ENCODE measurements at places on chromosomes 6 and 20.

DNA sequence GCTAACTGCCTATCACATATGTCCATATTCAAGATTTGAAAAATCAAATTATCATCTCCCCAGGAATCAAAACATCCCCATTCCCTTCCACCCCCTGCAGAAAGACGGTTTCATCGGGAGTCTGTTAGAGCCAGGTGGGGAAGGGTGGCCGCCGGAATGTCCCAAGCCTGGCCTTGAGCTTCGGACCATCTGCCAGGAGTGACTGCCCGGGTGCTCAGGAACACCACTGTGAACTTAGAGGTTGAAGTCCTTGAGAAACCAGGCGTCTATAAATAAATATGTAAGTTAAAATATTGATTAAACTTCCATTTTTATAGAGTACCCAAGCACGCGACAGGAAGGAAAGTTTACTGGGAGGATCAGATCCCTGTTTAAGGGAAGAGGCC is 250.8 kb downstream of the DLL1 start:
- DNase-seq = no peak

DNA sequence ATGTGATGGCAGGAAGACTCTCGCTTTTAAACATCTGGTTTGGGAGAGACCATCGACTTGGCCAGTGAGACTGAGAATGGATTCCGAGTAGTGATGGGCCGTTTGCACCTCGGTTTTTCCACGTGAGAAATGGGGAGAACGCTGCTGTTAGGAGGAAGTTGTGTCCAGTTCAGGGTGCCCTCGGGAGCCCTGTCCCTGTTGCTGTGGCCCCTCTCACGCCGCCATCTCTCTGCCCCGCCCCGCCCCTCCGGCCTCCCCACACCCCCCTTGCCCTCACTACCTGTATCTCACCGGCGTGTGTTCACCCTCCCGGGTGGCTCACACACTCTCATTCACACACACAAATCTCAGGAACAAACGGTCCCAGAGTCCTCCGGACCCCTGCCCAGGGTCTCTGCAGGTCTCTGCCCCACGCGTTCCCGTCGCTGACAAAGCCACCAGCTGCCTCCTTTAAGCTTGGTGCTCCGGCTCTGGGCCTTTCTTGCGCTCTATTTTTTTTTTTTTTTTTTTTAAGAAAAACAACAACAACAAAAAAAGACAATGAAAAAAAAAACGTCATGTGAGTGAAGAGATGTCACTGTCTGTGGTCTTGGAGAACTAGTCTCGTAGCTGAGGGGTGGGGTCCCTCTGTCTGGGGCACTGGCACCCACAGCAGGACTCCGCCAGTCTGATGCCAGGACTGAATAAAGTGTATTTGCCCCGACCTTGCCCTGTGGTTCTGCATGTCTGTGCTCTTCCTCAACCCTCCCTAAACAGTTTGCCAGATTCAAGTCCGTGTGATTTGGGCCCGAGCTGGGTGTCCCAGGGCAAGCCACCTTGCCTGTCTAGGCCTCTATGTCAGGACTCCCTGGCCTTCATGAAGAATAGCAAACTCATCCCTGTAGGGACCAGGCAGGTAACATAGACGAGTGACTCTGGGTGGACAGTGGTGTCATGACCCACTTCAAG is 2.9 kb downstream of the SOX12 start:
- no peak for DNase-seq

GRCh38 chr6:81105998-81106397 is 646.5 kb downstream of the TENT5A start:
- no peak for DNase-seq

GRCh38 chr6:56595490-56596122 is 47.1 kb downstream of the DST start:
- peak; percentile 51 for DNase-seq

GRCh38 chr20:13492001-13492481 is 146.7 kb downstream of the TASP1 start:
- no peak for DNase-seq

DNA sequence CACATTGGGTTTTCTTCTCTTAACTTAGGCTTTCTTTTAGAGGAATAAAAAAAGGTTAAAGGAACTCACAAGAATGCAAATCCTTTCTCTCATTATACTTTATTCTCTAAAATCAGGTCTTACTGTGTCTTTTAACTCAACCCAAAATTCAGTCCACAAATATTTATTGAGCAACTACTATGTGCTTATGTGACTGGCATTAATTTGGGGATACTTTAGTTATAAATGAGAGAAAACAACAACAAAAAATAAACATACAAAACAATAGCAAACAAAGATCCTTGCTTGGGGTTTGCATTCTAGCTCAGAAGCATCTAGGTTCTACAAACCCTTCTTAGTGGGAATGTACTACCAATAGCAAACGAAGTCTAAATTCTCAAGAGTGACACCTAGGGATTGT is 266.2 kb downstream of the UTRN start:
- no peak for DNase-seq

GRCh38 chr20:48294196-48294595 is 508.9 kb upstream of the SULF2 start:
- no peak for DNase-seq

DNA sequence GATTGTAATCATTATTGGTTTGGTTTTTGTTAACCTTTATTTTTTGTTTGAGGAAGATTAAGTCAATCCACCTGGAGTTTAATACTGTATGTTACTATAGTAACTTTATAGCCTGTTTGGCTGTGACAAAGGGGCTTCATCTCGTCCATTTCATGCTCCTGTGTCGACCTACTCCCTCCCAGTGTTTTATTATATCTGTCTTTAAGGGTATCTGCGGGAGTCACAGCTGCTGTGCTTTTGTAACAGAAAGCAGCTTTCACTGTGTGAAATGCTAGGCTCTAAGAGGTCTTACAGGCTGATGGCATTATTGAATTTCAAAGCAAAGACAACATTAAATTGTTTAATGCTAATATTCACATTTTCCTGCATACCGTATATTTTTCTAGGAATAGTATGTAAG is 698.0 kb upstream of the POU3F2 start:
- no peak for DNase-seq

DNA sequence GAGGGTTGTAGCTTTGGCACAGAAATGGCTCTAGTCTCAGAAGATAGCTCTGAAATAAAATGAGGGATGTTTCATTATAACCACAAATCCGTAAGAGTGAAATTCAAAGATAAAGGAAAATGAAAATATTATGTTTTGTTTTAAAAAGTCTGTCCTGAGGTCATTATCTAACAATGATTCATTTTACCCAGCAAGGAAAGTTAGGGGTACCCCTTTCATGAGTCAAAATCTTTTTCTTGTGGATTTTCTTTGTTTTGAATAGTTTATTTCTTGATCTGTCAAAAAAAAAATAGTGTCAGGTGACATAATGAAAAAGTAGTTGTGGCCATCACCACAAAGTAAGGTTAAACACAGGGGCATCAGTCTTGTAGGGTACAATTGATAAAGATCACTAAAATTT is 59.7 kb upstream of the MYB start:
- no peak for DNase-seq

- no peak for DNase-seq
Observed at GRCh38 chr6:138526822-138527235, 27.5 kb upstream of the NHSL1 start.

GRCh38 chr6:10682355-10682988 is 11.9 kb downstream of the C6orf52 start:
- DNase-seq = no peak

DNA sequence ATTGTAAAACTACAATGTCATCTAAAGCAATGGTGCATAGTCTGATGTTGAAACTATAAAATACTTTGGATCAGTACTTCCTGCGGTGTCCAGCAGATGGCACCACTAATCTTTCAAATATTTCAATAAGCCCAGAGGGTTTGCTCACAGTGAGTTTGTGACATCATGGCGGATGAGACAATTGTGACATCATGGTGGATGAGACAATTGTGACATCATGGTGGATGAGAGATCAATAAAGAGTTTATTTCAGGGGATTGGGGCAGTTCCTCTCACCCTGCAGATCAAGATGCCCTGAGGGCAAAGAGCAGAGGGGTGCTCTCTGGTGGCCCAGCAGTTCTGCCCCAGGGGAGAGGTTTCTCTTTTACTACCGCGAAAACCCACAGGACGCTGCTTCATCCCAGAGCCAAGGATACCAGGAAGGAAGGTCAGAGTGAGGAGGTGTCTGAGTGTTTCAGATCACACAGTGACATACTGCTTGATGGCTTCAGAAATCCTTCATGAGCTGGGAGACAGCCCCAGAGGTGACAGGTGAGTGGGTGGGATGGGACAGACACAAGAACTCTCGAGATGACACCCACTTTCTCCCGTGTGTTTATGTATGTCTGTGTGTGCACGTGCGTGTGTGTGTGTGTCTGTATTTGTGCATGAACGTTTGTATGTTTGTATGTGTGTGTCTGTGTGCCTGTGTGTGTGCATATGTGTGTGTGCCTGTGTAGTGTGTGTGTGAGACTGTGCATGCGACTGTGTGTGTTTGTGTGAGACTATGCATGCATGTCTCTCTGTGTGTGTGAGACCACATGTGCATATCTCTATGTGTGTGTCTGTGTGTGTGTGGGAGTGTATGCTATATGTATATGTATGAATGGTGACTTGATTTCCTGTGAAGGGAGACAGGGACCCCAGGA is 7.3 kb upstream of the ULBP2 start:
- peak; percentile 58 for DNase-seq

- DNase-seq = no peak
Observed at GRCh38 chr6:46888031-46888430, 33.7 kb downstream of the ADGRF5 start.

- DNase-seq = no peak
Observed at GRCh38 chr20:42267793-42268384, 649.7 kb upstream of the CHD6 start.

- DNase-seq = no peak
Observed at GRCh38 chr6:379410-380181, 12.0 kb upstream of the IRF4 start.

DNA sequence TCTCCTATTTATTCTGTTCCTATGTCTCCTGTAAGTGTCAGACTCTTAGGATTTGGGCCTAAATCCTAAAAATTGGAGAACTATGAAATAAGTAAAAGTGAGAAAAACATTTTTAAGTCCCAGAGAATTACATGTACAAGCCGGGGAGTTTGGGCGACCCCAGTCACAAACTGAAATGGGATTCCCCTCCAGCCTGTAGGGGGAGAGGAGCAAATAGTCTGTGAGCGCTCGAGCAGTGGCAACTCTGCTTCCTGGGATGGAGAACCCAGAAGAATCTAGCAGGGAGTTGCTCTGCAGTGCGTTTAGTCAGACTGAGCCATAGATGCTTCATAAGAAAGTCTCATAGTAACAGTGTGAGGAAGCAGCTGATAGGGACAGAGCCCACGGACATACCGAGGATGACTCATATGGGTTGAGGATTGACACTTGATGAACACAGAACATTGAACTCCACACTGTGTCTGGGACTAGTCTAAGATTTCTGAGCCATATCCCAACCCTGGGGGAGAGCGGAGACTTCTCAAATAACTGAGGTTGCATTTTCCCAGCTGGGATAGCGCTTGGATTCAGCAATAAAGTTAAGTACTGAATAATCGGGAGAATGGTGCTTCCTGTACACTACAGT is 437.2 kb downstream of the BCKDHB start:
- DNase-seq = no peak

DNA sequence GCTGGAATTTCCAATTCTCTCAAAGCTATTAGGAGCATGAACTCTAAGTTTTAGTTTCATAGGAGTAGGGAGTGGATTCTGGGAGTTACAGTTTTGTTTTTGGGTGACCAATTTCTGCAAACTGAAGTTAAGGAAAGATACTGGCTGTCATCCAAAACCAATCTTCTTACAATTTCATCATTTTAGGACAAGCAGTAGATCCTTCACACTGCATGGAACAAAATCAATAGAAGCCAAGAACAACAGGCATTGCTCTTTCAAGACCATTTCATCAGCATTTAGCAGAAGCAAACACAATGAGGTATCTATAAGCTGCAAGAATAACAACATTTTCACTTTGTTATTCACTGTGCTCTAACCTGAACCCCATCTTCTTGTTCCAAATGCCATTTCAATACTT is 173.0 kb downstream of the GMDS start:
- DNase-seq = no peak

DNA sequence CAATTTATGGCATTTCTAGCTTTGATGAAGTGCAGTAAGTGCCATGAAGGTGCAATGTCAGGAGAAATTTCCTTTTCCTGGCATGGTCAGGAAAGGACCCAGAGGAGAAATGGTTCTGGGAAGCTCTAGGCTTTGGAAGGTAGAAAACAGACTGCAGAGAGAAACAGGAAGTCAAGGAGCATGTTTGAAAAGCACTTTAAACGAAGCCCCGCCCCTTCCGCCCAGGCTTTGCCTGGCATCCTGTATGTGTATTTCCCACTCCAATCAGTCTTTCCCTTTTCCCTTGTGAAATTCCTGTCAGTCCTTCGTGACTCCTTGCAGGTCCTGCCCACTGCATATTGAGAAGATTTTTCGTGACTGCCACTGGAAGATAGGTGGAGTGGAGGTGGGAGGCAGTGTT is 320.9 kb upstream of the SASH1 start:
- no peak for DNase-seq

- DNase-seq = no peak
Observed at GRCh38 chr6:163877877-163878639, 463.5 kb downstream of the QKI start.

DNA sequence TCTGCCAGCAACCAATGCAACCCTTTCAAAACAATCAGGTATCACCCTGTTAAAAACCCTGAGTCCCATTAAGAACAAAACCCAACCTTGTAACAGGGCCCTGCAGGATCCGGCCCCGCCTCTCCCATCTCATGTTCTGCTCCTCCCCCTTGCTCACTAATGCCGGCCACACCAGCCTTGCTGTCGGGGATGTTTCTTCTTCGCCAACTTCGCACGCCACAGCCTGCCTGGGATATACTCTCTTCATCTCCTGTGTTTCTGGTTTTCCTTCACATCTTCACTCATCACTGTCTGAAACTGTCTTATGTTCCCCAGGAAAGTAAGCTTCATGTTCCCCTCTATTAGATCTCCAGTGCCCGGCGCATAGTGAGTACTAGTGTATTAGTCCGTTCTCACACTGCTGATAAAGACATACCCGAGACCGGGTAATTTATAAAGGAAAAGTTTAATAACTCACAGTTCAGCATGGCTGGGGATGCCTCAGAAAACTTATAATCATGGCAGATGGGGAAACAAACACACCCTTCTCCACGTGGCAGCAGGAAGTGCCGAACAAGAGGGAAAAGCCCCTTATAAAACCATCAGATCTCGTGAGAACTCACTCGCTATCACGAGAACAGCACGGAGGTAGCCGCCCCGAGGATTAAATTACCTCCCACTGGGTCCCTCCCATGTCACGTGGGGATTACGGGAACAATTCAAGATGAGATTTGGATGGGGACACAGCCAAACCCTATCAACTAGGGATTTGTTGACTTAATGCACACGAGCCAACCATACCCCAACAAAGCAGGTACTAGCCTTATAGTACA is 5.1 kb downstream of the TP53RK start:
- DNase-seq = no peak

- no peak for DNase-seq
Observed at GRCh38 chr6:128230267-128230989, 290.0 kb downstream of the PTPRK start.

DNA sequence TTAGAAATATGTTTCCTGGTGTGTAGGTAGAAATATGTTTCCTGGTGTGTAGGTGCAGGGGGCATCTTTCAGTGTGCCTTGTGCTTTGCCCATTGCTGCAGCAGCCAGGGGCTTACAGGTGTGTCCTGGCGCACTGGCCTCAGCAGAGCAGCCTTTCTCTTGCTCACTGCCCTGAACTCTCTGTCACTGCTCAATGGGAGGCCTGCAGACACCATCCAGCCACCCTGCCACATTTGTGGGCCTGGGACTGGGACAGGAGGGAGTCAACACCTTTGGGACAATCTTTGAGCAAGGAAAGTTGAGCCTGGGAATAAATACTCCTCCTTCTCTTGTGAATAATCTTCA is 62.4 kb upstream of the RBM24 start:
- no peak for DNase-seq

- DNase-seq = no peak
Observed at GRCh38 chr6:41768545-41769308, 11.0 kb downstream of the FRS3 start.
